ENCODE measurements at places on chromosomes 2 and 18.

GRCh38 chr18:35837922-35838496, 134.5 kb upstream of the RMP24 start:
- DNase-seq, result no peak

- DNase-seq, result no peak
Measured at GRCh38 chr18:75677696-75678455, 250.4 kb upstream of the SMIM21 start.

GRCh38 chr2:236623816-236624215, 54.2 kb downstream of the ACKR3 start:
- no peak for DNase-seq

DNA sequence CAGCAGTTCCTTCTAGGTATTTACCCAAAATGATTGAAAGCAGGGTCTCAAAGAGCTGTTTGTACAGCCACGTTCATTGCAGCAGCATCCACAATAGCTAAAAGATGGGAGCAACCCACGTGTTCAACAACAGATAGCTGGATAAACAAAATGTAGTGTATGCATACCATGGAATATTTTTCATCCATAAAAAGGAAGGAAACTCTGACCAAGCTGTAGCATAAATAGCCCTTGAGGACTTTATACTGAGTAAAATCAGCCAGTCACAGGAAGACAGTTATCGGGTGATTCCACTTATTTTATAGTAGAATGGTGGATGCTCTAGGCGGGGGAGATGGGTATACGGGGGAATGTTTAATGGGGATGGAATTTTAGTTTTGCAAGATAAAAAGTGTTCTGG, 7.5 kb downstream of the TRAPPC12 start:
- no peak for DNase-seq

DNA sequence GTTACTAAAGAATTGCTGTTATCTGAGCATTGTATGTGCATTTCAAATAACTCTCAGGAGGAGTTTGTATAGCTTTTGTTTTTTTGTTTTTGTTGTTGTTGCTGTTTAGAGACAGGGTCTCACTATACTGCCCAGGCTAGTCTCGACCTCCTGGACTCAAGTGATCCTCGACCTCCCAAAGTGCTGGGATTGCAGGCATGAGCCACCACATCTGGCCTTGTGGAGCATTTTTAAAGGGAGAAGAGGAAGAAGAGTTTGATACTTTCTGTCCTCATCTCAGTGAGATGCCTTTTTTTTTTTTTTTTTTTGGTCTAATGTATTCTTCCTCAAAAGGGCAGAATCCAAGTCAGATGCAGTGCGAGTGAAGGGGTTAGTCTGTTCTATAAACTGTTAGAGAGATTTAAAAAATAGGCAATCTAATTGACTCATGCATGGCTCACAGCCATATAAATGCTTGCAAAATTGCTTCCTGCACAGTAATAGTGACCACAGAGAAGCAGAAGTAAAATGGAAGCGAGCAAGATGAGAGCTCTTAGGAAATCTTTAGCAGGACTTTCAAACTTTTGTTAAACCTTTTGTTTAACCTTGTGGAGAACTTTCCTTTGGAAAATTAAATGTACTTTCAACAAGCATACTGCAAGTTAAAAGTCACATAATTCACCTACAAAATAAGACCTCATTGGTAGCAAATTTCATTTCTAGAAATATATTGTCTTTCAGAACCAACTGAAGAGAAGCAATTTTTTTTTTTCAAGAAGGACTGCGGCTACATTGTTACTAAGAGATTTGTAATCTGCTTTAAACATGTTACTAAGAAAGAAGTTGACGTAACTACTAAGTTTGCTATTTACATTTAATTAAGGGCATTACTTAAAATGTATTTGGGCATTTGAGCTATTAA, 52.3 kb upstream of the ROCK1 start:
- no peak for DNase-seq

DNA sequence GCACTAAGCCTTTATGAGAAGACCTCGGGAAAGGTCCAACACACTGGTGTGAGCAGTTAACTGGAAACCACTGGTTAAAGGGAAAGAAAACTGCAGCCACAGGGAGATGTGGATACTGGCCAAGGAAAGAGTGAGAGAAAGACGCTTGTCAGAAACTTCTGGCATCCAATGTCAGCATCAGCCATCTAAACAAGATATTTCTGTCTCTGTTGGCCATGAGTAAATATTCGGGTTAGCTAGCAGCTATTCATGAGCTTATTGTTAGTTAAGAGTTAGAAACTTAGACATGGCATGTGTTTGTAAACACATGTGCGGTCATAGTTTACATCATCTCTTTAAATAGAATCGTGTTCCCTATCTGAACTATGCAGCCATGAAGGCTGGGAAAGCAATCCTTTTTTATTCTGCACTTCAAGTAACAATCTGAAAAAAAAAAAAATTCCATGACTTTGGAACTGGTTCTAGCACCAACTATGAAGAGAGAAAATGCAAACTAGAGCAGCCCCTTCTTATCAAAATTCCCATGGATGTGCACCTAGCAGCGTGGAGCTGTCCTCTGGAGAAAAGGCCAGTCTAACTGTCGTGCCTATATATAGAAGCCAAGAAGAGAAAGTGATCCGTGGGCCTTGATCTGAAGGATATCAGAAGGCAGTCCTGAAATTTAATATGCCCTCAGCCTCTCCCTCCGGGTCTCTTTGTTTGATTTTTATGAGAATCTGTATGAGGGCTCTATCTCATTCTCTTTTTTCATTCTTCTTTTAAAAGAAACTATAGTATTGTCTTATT, 84.0 kb upstream of the RFX8 start:
- DNase-seq, result no peak

- DNase-seq, result no peak
Measured at GRCh38 chr2:168137510-168138180, 109.8 kb downstream of the STK39 start.

- DNase-seq, result no peak
Measured at GRCh38 chr2:237987268-237987667, 20.5 kb downstream of the UBE2F start.
